ENCODE measurements at places on chromosomes 2 and 18.
A peak's percentile ranks its signal among the peaks of the same experiment; 100 is the strongest.

DNA sequence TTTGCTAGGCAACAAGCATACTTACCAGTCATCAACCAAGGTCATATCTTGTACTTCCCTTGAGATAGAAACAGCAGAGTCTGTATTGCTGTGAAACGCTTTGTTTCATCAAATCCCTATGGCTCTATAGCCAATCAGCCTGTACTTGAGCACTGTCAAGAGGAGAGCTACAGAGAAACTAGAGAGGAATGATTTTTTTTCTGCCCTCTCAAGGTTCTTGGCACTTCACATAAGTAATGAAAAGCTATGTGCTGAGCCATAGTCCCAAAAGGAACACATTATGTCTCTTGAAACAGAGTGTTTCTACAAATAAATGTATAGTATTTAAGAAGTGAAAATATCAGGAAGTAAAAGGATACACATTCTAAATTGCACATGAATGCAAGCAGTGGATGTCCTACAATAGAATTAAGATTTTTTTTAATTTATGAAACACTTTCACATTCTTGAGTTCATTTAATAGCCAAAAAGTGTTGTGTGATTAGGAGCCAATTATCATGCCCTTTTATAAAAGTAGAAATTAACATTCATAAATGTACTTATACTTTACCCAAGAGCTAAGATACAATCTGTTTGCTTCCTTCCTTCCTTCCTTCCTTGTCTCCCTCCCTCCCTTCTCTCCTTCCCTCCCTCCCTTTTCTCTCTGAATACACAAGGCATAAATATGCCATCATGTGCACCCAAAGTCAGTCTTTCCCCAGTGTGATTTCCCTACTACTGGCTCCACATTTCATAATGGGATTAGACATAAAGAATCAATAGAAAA lies 131.8 kb downstream of the CSRNP3 start:
- no peak for DNase-seq

GRCh38 chr18:36183987-36184386 lies 3.3 kb upstream of the MOCOS start:
- DNase-seq, result no peak

DNA sequence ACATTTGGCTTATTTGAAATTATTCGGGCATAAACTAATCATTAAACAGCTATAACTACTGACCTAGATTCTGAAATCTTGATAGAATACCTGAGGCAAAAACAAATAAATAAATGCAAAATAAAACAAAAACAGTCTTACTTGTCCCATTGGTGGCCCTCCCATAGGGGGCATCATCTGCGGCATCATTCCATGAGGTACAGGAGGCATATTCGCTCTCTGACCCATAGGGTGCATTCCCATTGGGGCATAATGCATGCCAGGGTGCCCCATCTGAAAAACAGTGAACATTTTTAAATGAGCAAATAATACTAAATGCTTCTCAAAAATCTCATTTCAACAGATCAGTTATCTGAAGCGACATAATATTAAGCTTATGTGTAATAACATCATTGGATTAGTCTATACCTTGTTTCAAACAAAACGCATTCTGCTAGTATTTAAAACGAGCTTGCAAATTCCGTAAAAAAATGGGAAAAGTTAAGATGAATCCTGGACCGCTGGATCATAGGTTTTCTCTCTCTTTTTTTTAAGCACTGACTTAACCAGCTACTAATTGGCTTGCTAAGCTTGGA lies 1.3 kb downstream of the PRPF40A start:
- no peak for DNase-seq

GRCh38 chr2:178632729-178633128 lies 152.5 kb downstream of the PLEKHA3 start:
- no peak for DNase-seq

GRCh38 chr2:9196637-9197036 lies 10.0 kb upstream of the ASAP2 start:
- DNase-seq, result no peak

DNA sequence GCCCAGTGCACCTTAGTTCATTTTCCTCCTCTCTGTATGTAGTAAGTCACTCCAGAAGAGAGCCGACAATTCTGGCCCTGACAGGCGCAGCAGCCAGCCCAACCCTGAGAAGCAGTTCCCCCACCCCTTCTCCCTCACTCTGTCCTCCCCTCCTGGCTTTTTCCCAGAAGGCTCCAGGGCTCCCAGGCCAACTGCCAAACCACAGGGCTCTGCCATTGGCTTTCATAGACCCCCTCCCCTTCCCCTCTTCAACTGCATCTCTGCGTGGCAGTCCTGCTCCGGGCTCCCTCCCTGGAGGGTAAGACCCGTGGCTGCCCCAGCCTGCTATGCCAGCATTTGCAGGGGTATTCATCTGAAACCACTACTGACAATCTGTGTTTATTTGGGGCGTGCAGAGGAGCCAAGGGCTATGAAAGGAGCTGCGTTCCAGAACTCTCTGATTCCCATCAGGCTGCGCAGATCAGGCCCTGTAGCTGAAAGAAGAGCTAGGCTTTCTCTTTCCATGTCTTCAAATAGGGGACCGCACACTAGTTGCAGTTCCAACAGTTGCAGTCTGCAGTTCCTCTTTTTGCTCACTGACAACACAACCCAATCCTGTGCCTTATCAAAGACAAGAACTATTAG lies 388.6 kb upstream of the TNP1 start:
- no peak for DNase-seq

DNA sequence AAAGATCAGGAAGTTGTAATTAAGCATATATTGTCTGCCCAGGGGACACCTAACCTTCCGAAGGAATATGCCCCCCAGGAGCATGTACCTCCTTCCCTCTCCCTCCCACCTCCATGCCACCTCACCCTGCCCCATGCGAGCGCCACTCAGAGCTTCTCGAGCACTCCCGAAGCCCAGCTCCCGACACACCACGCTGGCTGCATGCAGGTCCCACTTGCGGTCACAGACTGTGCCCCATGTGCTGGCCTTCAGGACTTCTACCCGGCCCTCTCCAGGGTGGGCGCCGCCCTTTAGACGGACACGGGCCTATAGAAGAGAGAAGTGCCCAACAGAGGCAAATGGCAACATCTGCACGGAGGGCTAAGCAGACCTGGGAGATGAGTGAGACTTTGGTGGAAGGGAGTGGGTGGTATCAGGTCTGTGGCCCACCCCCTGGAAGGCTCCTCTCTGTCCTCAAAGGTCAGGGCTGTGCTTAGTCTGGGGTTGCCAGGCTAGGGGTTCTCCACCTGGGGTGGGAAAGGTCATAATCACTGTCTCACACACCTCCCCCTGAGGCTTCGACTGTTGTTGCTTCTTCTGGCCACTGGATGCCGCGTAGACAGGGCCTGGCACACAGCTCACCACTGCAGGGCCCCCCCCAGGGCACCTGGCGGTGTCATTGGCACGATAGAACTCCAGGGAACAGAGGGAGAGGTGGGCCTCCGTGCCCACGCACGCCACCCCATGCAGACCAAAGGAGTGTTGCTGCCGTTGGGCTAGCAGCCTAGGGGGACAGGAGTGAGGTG lies 6.6 kb downstream of the HTRA2 start:
- no peak for DNase-seq

GRCh38 chr2:162795312-162795711 lies 43.3 kb downstream of the KCNH7 start:
- DNase-seq, result no peak

GRCh38 chr2:24793761-24794435 lies 673 bp downstream of the CENPO start:
- no peak for DNase-seq

DNA sequence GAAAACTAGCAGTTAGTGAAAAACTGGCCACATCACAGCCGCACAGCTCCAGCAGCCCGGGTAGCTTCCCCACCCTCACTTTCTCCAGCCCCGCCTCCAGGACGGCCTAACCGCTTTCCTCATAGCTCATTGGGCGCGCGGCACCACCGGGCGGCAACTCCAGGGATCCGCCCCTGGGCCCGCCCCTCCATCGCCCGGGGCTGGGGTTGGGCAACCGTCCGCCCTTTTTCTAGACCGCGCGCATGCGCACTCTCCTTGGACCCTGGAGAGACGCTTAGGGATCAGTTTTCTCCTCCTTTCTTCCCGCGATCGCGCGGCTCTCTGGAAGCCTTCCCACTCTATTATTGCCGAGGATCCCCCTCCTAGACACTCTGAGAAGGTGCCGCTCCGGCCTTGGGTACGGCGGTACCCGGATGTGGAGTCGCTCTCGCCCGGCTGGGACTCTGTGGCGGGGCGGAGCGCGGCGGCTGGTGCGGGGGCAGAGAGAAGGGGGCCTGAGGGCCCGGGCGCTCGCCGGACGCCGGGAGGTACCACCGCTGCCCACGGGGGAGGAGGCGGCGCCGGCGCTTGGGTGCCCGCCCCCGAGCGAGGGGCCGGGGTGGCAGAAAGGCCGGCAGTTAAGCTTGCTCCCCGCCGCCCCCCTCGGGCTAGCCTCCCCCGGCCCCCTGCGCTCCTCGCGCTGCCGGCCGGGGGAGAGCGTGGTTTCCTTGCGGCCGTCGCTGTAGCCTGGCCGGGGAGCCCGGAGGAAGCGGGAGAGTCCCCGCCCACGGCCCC lies at the start of gene MIB1:
Gene MIB1 (plus strand): TSS at position 255 of the 774 bp plus-strand sequence. CDS start 792 bp downstream, outside the sequence.
- DNase-seq, result peak; percentile 100

- DNase-seq, result no peak
Observed at GRCh38 chr2:45117383-45117782, 108.1 kb upstream of the SIX2 start.

GRCh38 chr18:67211646-67212045 lies 304.9 kb downstream of the DSEL start:
- no peak for DNase-seq

GRCh38 chr2:24898122-24899109 lies 21.6 kb downstream of the ADCY3 start:
- no peak for DNase-seq

- DNase-seq, result no peak
Observed at GRCh38 chr2:11796190-11797171, 50.0 kb downstream of the LPIN1 start.

DNA sequence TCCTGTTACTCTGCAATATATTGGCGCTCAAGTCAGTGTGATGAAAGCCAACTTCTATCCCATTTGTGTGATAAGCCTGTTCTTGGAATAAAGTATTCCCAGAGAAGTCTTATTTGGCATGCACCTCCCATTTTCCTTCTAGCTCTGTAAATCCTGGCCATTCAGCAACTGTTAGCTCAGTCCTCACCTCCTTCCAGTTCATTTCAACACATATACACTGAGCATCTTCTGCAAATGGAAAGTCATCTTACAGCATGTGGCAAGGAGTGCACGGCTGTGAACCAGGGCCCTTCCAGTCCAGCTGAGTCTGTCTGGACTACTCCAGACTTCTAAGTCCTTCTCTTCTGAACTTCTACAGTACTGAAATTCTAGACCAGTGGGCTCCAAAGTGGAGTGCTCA lies 53.1 kb downstream of the SPATS2L start:
- DNase-seq, result no peak

DNA sequence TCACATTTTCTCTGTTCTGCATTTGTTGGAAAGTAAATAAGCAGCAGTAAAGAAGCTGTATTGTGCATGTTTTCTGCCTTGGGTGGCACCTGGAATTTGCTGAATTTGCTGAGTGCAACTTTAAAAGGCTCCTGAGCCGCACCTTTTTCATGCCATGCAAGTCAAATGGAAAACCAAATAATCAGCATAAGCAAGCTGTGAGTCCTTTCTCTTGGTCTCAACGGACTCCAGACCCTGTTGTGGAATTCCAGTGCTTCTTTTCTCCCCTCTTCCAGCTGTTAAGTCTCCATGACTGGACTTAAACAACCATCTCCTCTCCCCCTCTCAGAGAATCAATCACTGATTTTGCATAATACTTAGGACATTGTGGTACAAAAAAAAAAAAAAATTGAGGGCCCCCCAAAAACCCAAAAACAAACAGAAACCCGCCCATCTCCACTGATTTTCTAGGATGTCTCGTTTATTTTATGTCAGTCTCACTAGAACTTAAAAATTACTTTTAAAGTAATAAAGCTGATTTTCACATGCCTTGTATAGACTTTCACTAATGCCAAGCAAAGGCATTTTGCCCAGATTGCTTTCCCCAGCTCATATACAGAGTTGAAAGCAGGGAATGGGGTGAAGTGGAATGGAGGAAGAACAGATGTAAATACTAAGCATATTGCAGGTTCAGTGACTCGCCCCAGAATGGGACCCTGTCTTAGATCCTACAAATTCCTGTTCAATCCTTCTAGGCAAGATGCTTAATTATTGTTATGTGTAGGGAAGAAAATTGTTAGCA lies 5.1 kb upstream of the CETN1 start:
- DNase-seq, result no peak

DNA sequence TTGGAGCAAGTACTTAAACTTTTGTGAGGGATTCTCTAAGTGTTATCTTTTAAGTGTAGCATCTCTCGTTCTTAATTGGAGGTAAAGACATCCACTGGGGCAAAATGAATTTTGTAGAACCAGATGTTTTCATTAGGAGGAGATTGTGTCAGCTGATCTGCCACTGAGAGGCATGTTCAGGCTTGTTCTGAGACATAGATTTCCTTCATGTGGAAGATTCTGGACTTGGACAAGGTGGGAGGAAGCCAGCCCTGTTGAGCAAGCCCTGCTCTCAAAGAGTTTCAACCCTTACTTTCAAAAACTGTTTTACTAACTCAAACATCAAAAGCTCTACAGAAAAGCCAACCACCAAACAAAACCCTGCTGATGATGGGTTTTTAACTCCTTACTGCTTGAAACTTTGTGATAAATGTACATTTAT lies 6.5 kb downstream of the MAP4K4 start:
- no peak for DNase-seq

GRCh38 chr2:25409044-25409443 lies 67.3 kb upstream of the DNMT3A start:
- no peak for DNase-seq

GRCh38 chr2:109057686-109058085 lies 68.7 kb upstream of the EDAR start:
- DNase-seq, result no peak

GRCh38 chr2:224334726-224335125 lies 67.2 kb downstream of the FAM124B start:
- DNase-seq, result no peak

DNA sequence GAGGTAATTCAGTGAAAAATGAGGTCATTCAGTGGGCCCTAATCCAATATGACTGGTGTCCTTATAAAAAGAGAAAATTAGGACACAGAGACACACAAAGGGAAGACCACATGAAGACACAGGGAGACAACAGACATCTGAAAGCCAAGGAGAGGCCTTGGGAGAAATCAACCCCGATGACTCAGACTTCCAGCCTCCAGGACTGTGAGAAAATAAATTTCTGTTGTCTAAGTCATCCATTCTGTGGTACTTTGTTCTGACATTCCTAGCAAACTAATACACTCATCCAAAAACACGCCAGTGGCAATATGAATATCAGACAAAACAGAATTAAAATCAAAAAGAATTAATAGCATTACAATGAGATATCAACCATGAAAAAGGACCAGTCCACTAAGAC lies 303.7 kb downstream of the SS18 start:
- DNase-seq, result no peak

DNA sequence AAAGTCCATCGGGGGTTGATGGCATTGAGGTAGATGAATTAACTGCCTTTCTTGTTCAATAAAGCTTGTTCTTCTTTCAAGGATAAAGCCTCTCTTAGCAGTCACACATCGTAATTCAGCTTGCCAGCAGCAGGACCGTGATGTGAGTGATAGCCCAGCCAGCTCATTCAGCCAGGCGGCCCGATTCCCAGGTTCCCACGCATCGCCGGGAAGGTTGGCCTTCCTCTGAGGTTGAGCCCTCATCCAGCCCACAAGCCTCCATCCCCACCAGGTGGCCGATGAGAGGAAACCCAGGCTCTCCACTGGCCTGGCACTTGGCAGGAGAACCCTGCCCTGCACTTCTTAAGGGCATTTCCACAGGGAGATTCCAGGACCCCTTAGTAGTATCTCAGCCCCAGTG lies 4.7 kb downstream of the AGAP1 start:
- DNase-seq, result no peak

- DNase-seq, result peak; percentile 63
Observed at GRCh38 chr18:77061946-77062517, 70.6 kb downstream of the MBP start.

All from Peyer's patch (tissue), 4 donors.